ENCODE measurements at places on chromosomes 3 and 15. TPM values are rescaled to one million over a fixed set of nuclear protein-coding genes. Genes with fewer than 3 reads are reported as not detected.

- no peak for DNase-seq
Measured at GRCh38 chr3:130688015-130688688, 58.5 kb downstream of the PIK3R4 start.

GRCh38 chr15:25170113-25170731 is 215.4 kb downstream of the SNRPN start:
- DNase-seq: peak; percentile 12

- DNase-seq: no peak
Measured at GRCh38 chr3:42652611-42653302, 740 bp upstream of the ZBTB47 start.

GRCh38 chr3:188776447-188776846 is 395.3 kb upstream of the TPRG1 start:
- no peak for DNase-seq

DNA sequence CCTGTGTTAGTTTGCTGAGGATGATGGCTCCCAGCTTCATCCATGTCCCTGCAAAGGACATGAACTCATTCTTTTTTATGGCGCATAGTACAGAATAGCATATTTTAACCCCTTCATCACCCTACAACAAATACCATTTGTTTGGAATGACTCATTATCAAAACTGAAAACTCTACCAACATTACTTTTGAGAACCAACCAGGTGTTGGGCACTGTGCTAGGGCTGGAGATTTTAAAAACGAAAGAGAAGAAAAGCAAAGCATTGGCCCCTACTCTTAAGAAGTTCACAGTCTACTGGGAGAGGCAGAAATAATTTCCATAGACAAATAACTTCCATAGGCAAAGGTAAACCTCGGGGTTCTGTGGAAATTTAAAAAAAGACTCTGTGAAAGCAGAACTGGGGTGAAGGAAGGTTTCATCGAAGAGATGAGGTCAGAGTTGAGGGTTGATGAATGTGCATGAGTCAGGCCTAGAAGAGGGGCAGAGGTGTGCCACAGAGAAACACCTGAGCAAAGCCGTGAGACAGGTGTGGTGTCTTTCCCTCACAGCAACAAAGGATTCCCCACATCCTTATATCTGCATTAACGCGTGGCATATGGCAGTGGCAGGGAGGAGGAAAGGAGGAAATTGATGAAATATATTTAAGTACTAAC is 51.0 kb downstream of the MCF2L2 start:
- DNase-seq: no peak

DNA sequence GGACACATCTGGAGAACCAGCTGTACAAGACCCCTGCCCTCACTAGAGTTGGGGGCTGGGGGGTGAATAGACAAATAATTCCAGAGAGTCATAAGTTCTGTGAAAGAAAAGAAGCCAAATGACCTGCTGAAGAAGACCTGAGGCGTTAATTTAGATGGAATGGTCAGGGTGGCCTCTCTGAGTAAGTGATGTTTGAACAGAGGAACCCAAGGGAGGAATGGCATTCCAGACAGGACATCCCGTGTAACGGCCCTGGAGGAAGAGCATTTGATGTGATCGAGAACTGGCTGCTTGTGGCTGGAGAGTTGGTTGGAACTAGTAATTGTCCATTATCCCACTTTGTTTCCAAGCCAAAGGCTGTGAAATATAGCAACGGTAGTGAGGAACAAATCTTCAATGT is 1.7 kb downstream of the NR2C2 start:
- DNase-seq: no peak

GRCh38 chr3:72591522-72592421 is 256.5 kb downstream of the SHQ1 start:
- peak; percentile 43 for DNase-seq

GRCh38 chr15:57345584-57345983 is 30.7 kb upstream of the CGNL1 start:
- DNase-seq: no peak

- no peak for DNase-seq
Measured at GRCh38 chr15:47750740-47751262, 33.5 kb downstream of the SEMA6D start.

DNA sequence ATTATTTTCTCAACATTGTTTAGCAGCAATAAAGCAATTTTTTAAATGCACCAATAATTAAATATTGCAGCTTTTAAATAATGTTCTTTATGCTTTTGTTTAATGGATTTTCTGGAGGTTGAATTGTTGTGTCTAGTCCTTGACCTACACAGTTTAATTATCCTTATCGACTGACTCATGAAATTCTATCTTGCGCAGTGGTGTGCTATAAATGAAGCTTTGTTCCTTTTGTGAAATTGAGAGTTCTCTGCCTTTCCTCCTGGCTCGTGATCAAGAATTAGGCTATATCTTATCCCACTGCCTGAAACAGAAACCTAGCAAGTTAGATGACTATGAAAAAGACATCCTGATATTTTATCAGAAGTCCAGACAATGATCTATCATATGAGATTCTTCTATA is 37.0 kb upstream of the PIK3R4 start:
- DNase-seq: no peak

GRCh38 chr3:134427400-134428111 is 53.3 kb upstream of the AMOTL2 start:
- no peak for DNase-seq

The IQCH gene
- total RNA-seq: 1.6 TPM

The GRIP2 gene
- 1.0 TPM for total RNA-seq

The ENTPD3 gene
- total RNA-seq: 0.72 TPM

The SCAMP5 gene
- total RNA-seq: 23.5 TPM

The GOLGA6B gene
- total RNA-seq: 0.18 TPM

The WDR93 gene
- 0.34 TPM for total RNA-seq

Data from mesothelial cell of epicardium (in vitro differentiated cells).